ENCODE measurements at places on chromosomes 7 and 10.
A peak's percentile ranks its signal among the peaks of the same experiment; 100 is the strongest.

GRCh38 chr7:20223356-20223755 lies 6.2 kb upstream of the MACC1 start:
- H3K4me3 ChIP-seq, result no peak overlapping the region
- no peaks in the 10 kb centered on the region for H3K4me1 ChIP-seq
- no peak overlapping the region for H3K27ac ChIP-seq
- no peaks in the 10 kb centered on the region for H3K36me3 ChIP-seq
- no peaks in the 10 kb centered on the region for H3K27me3 ChIP-seq
- no peak for DNase-seq

DNA sequence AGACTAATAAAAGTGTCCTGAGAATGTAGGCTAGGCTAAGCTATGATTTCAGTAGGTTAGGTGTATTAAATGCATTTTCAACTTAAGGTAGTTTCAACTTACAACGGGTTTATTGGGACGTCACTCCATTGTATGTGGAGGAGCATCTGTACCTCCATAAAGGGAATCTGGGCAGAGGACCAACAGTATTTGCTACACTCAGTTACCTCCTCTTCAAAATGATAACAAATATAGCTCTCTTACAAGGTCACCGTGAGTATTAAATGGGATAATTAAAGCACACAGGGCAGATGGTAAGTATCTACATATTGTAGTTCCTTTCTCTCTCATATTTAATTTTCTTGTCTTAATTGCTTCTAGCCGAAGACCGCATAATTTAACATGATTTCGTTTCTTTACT lies 59.0 kb upstream of the FGL2 start:
- H3K27ac ChIP-seq, result no peak overlapping the region
- no peaks in the 10 kb centered on the region for H3K36me3 ChIP-seq
- no peaks in the 10 kb centered on the region for H3K27me3 ChIP-seq
- H3K4me3 ChIP-seq, result no peak overlapping the region
- H3K4me1 ChIP-seq, result no peaks in the 10 kb centered on the region

GRCh38 chr10:78411716-78412115 lies 378.1 kb downstream of the RPS24 start:
- DNase-seq, result peak; percentile 28
- H3K36me3 ChIP-seq, result no peaks in the 10 kb centered on the region
- H3K4me1 ChIP-seq, result peaks cover 36% of the 10 kb centered on the region
- H3K27ac ChIP-seq, result no peak overlapping the region

- no peak overlapping the region for H3K4me3 ChIP-seq
- no peaks in the 10 kb centered on the region for H3K4me1 ChIP-seq
- no peaks in the 10 kb centered on the region for H3K27me3 ChIP-seq
- no peak overlapping the region for H3K27ac ChIP-seq
- no peak for DNase-seq
Observed at GRCh38 chr7:26440233-26441001, 148.8 kb downstream of the SNX10 start.

DNA sequence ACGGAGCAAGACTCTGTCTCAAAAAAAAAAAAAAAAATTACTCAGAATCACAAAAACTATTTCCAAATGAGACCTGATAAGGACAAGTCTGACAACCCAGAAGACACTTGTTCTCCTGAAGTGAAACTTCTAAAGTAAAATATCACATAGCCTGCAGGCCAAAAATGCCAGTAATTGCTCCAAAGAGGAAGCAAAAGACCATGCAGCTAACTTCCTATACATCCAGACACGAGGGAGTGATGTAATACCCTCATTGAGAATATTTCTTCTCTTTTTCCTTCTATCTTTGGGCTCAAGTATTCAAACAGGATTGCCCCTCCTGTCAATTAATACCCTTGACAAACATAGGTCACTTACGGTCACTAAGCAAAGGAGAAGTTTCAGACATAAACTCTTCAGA lies 31.2 kb downstream of the ARMH3 start:
- no peaks in the 10 kb centered on the region for H3K4me1 ChIP-seq
- H3K4me3 ChIP-seq, result no peak overlapping the region
- DNase-seq, result no peak
- no peak overlapping the region for H3K27ac ChIP-seq
- no peaks in the 10 kb centered on the region for H3K27me3 ChIP-seq

DNA sequence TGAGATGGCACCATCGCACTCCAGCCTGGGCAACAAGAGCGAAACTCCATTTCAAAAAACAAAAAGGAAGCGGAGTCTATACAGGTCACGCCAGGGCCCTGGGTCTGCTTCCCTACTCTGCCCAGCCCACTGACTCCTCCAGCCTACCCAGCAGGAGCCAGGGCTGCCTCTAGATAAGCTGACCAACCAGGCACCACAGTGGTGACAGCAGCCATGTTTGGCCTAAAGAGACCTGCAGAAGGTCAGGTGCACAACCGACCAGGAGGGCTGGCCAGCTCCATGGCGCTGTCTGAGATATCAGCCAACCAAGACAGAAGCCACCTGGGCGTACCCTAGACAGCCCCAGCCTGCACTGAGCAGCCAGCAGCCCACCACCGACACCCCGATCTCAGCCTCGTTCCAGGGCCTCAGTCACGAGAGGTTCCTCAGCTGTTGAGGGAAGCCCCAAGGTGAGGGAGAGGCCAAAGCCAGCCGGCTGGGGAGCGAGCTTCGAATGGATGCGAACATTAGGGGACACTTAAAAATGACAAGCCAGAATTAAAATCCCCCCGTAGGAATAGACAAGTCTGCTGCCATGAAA lies 24.4 kb upstream of the PWWP2B start:
- no peak for DNase-seq
- H3K4me1 ChIP-seq, result no peaks in the 10 kb centered on the region
- no peaks in the 10 kb centered on the region for H3K36me3 ChIP-seq
- no peak overlapping the region for H3K4me3 ChIP-seq

GRCh38 chr7:47826754-47827153 lies 121.5 kb downstream of the PKD1L1 start:
- H3K36me3 ChIP-seq, result no peaks in the 10 kb centered on the region
- no peak for DNase-seq
- H3K4me3 ChIP-seq, result no peak overlapping the region
- no peak overlapping the region for H3K27ac ChIP-seq
- no peaks in the 10 kb centered on the region for H3K27me3 ChIP-seq

Measured in tibial artery (tissue), 4 donors.